ENCODE measurements at places on chromosomes 12 and 14. TPM values are rescaled to one million over a fixed set of nuclear protein-coding genes. Genes with fewer than 3 reads are reported as not detected.

Gene GRIP1
- 3.4 TPM for total RNA-seq

DNA sequence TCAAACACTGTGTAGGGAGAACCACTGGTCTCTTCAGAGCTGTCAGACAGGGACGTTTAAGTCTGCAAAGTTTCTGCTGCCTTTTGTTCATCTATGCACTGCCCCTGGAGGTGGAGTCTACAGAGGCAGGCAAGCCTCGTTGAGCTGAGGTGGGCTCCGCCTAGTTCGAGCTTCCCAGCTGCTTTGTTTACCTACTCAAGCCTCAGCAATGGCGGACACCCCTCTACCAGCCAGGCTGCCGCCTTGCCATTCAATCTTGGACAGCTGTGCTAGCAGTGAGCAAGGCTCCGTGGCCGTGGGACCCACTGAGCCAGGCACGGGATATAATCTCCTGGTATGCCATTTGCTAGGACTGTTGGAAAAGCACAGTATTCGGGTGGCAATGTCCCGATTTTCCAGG, 24.6 kb upstream of the YBX3 start:
- DNase-seq = no peak

DNA sequence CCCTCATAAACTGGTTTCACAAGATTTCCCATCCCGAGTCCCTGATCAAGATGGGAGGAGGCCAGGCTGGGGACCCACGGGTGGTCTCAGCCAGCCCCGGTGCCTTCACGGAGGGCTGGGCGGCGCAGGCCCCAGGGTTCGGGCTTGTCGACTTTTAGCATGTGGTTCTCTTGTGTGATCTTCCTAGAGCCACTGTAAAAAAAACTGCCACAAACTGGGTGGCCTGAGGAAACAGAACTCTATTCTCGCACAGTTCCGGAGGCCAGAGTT, 12.6 kb downstream of the RFLNA start:
- no peak for DNase-seq

GRCh38 chr14:63478437-63478852, 64.7 kb downstream of the PPP2R5E start:
- DNase-seq = no peak

Measured in aorta (tissue), 5 donors.